ENCODE measurements at places on chromosomes 5 and 9.

- no peak for DNase-seq
These were observed 27.2 kb upstream of the DEPDC1B start for GRCh38 chr5:60727033-60727679.

DNA sequence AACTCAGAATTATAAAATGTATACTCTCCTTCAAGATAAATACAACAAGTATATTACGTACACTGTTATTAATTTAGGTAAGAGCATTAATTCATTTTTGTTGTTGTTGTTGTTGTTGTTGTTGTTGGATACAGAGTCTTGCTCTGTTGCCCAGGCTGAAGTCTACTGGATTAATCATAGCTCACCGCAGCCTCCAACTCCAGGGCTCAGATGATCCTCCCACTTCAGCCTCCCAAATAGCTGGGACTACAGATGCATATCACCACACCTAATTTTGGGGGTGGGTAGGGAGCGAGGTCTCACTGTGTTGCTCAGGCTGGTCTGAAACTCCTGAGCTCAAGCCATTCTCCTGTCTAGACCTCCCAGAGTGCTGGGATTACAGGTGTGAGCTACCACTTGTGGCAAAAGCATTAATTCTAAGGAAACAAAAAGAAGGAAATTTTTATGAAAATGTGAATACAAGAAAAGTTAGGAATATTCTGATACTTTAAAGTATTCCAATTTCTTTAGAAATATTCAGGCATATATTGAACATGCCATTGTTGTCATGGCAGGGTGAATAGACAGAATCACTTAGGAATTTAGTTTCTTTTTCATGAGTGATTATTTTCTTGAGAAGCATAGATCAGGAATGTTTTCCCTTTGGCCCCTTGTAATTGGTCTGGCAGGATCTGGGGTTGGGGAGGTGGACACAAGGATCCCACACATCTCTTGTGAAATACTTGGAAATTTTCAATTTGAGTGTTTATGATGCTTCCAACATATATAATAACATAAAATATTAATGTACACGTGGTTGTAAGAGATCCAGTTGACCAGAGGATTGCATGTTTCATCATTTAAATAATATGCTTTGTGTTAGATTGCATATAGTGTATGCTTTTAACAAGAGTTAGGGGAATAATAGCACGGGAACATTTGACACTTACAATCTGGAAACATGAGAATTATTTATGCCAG is 263.6 kb downstream of the FANCC start:
- DNase-seq = no peak

GRCh38 chr9:13144166-13144775 is 135.2 kb downstream of the MPDZ start:
- DNase-seq = no peak

DNA sequence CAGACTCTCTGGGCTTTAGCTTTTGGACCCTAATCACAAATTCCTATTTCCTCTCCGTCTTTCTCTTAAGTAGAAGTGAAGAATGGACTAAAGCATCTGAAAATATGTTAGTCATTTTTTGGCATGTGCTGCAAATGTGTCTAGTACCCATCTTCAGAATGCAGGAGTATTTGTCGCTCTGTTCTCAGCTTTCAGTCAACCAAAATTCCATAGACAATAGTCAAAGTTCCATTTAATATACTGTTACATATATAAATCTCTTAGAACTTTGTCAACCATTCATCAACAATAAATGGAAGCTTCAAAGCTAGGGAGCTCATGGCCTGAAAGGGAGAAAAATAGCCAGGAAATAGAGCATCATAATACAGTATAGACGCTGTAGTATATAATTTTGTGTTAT is 509.4 kb downstream of the BNC2 start:
- no peak for DNase-seq

GRCh38 chr5:133331941-133332340 is 280.1 kb downstream of the HSPA4 start:
- DNase-seq = no peak

- no peak for DNase-seq
These were observed 10.7 kb downstream of the STK32A start for GRCh38 chr5:147245381-147246165.
